SJCRH30 (cell line): ENCODE measurements at places on chromosomes 6 and 20. TPM values are rescaled to one million over a fixed set of nuclear protein-coding genes. Genes with fewer than 3 reads are reported as not detected.
A peak's percentile ranks its signal among the peaks of the same experiment; 100 is the strongest.

DNA sequence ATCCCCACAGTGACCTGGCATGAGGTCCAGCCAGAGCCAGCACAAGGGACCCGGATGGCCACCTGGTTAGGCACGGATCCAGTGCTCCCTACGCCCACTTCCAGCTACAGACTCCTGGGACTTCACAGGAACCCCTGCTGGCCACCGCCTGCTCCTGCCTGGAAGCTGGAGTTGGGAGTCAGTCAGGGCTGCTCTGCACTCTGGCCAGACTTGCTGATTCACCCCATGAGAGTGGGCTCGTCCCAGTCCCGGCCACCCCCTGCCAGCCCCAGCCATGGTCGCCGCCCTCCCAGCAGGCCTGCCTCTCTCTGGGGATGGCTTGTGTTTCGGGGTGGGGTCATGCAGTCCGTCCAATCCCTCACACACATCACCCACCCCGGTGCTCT lies 125.8 kb downstream of the DLL1 start:
- no peak overlapping the region for H3K4me3 ChIP-seq
- no peaks in the 10 kb centered on the region for H3K27me3 ChIP-seq
- no peak overlapping the region for H3K27ac ChIP-seq
- H3K4me1 ChIP-seq, result no peaks in the 10 kb centered on the region

GRCh38 chr6:132607544-132608233 lies 16.4 kb downstream of the TAAR2 start:
- H3K4me1 ChIP-seq, result no peaks in the 10 kb centered on the region
- no peak overlapping the region for H3K4me3 ChIP-seq
- no peaks in the 10 kb centered on the region for H3K36me3 ChIP-seq
- H3K27me3 ChIP-seq, result no peaks in the 10 kb centered on the region
- DNase-seq, result no peak

GRCh38 chr6:168871642-168872315 lies 381.9 kb downstream of the THBS2 start:
- no peak for DNase-seq
- peaks cover 7% of the 10 kb centered on the region; the same call in 1 of the 2 replicates for H3K27me3 ChIP-seq
- H3K4me3 ChIP-seq, result no peak overlapping the region
- no peak overlapping the region for H3K27ac ChIP-seq
- H3K4me1 ChIP-seq, result no peaks in the 10 kb centered on the region

- peaks cover 2% of the 10 kb centered on the region; the same call in 1 of the 2 replicates for H3K4me1 ChIP-seq
- H3K4me3 ChIP-seq, result peak overlapping the region; percentile 96
- H3K27ac ChIP-seq, result no peak overlapping the region
These were observed 586 bp upstream of the NQO2 start for GRCh38 chr6:2998998-2999617.

DNA sequence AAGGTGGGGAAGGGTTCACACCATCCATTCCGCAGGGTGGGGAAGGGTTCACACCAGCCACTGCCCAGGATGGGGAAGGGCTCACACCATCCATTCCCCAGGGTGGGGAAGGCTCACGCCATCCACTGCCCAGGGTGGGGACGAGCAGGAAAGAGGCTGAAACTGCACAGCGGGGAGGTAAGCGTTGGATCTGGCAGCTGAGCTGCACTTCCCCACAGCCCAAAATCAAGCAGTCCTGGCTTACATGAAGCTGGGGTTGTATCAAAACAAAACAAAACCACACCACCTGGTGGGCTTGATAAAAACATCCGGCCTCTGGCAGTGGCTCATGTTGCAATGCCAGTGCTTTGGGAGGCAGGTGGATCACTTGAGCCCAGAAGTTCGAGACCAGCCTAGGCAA lies 268.5 kb downstream of the TAF4 start:
- H3K27ac ChIP-seq, result no peak overlapping the region
- peaks cover 52% of the 10 kb centered on the region for H3K27me3 ChIP-seq
- no peak for DNase-seq
- no peak overlapping the region for H3K4me3 ChIP-seq

DNA sequence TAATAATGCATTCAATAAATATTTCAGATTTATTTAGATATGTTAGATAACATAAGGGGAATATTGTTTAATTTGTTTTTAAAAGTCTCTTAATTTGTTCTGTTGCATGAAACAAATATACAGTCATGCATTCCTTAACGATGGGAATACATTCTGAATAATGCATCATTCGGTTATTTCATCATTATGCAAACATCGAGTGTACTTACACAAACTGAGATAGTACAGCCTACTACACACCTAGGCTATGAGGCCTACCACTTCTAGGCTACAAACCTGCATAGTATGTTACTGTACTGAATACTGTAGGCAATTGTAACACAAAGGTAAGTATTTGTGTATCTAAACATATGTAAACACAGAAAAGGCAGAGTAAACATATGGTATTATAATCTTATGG lies 118.7 kb downstream of the EPHA7 start:
- H3K4me3 ChIP-seq, result no peak overlapping the region
- H3K4me1 ChIP-seq, result no peaks in the 10 kb centered on the region
- peaks cover 8% of the 10 kb centered on the region for H3K36me3 ChIP-seq
- H3K27ac ChIP-seq, result no peak overlapping the region

GRCh38 chr6:126102358-126102757 lies 116.0 kb downstream of the TRMT11 start:
- no peak overlapping the region for H3K27ac ChIP-seq
- H3K36me3 ChIP-seq, result no peaks in the 10 kb centered on the region
- H3K4me3 ChIP-seq, result no peak overlapping the region

DNA sequence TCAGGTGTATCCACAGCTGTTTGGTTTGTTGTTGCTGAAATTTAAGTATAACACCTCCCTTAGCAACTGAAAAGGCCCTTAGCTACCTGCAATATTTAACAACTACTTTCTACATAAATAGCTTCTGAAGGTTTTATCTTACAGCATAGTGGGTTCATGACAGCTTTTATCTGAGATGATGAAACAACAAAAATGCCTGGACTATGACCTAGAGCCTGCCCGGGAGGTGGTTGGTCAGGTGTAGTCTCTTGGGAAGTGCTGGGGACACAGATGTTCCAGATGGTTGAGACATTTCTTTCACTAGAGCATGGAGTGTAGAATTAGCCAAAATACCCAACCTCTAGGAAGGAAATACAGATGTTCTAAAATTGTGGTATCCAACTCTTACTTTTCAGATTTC lies 705.4 kb downstream of the MAFB start:
- peaks cover 15% of the 10 kb centered on the region for H3K4me1 ChIP-seq
- no peak overlapping the region for H3K27ac ChIP-seq
- H3K27me3 ChIP-seq, result no peaks in the 10 kb centered on the region
- no peak overlapping the region for H3K4me3 ChIP-seq

PHF10 gene
- total RNA-seq, result 55.7 and 65.2 TPM in 2 replicates

DHX16 gene
- 26.5 and 29.0 TPM in 2 replicates for total RNA-seq

NOX3 gene
- total RNA-seq, result not detected in 2 replicates

AURKA gene
- total RNA-seq, result 225 and 240 TPM in 2 replicates

IPCEF1 gene
- 1.5 and 2.3 TPM in 2 replicates for total RNA-seq

TRAPPC3L gene
- total RNA-seq, result not detected in 2 replicates

BPIFA1 gene
- total RNA-seq, result not detected in 2 replicates
